ENCODE measurements at places on chromosomes 1 and 21.

DNA sequence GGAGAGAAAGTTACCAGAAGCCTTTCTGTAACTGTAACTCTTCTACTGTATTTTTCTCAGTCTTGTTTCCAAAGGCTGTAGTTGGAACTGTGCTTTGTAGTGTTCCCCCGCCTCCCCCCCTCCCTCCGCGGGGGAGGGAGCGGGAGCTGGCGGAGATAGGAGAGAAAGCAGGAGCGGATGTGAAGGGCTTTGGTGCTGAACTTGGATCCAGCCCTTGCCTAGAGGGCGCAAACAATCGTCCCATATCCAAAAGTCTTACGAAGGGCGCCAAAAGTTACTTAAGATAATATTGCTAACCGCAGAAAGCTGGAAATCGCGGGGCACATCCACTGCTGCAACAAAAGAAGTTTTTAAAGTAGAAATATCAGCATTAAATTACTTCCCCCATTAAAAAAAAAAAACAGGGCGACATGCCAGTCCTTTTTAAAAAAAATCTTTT lies 2.4 kb upstream of the NFIA start:
- DNase-seq, result no peak

DNA sequence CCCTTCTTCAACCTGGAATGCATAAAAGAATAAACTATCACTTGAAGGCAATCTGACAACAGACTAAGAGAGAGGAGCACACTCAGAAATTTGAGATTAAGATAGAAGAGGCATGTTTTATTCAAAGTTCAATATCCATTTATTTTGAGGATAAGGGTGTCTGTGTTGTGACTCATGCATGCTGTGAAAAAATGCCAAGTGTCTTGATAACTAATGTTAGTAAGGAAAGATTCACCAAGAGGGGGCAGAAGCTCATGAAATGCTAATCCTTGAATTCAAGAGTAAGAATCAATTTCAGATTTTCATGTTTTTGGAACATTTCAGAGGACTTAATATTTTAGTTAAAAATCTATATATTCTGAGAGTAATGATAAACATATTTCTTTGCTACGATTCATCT lies 94.0 kb downstream of the IFI44 start:
- no peak for DNase-seq

- DNase-seq, result no peak
Observed at GRCh38 chr1:8503842-8504241, 185.9 kb downstream of the SLC45A1 start.

DNA sequence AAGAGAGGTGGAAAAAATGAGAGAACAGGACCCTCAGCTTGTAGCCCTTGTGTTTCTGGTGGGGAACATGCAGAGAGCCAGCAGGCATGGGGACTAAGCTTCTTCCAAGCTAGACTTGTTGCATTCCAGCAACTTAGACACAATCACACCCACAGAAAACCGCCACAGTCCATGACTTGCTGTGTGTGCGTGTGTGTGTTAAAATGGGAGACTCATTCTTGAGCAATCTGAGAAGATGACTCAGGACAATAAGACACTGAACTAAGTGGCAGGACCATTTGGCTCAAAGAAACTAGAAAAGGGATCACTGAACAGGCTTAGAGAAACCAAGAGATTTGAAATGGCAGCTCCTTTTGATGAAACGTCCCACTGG lies 78.0 kb downstream of the HLX start:
- DNase-seq, result no peak

DNA sequence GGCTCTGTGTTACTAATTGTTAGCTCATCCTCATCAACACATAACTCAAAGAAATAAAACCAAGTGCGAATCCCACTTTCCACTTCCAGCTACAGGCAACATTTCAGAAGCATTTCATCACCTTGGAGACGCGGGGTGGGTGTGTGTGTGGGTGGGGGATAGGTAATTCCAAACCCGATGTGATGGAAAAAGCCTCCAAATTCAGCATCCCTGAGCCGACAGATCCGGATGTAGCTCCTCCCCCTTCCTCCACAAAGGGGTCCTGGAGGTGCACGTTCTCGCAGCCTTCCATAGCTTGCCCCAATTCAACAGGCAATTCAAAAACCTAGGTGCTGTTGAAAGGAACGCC lies 486 bp downstream of the HSPA13 start:
- no peak for DNase-seq

Measured in effector CD4-positive, alpha-beta T cell (primary cell).